ENCODE measurements at places on chromosomes 5 and 9.

- no peak for DNase-seq
Measured at GRCh38 chr5:160133918-160134304, 14.7 kb upstream of the PWWP2A start.

DNA sequence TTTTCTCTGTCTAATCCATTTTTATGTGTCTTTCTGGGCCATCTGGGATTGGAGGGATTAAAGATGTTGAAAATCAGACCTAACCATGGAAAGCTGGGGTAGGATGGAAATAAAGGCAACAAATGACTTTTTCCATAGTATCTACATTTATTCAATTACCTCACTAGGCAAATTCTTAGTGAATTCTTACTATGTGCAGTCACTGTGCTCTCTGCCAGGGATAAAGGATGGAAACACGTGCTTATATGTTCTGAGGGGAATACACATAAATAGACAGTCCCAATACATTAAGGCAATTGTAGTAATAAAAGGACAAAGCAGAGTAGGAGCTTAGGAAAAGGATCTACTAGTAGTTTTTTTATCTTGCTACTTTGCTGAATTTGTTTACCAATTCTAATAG lies 214.2 kb downstream of the PRR16 start:
- peak; percentile 69 for DNase-seq

- DNase-seq = no peak
Measured at GRCh38 chr9:128337936-128338335, 2.4 kb upstream of the SLC27A4 start.

DNA sequence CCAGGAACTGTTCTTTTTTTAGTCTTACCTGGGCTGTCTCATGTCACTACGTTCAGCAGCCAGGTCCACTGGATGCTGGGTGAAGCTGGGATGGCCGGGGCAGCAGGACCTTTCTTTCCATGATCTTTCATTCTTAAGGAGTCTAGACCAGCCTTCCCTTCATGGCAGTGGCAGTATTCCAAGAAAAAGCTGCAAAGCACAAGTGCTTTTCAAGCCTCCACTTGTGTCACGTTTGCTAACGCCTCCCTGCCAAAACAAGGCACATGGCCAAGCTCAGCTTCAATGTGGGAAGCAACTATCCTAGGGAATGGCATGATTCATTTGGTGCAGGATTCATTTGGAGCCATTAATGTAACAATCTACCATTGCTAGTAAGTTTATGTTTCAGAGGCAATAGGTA lies 94.8 kb downstream of the RCL1 start:
- DNase-seq = peak; percentile 88

DNA sequence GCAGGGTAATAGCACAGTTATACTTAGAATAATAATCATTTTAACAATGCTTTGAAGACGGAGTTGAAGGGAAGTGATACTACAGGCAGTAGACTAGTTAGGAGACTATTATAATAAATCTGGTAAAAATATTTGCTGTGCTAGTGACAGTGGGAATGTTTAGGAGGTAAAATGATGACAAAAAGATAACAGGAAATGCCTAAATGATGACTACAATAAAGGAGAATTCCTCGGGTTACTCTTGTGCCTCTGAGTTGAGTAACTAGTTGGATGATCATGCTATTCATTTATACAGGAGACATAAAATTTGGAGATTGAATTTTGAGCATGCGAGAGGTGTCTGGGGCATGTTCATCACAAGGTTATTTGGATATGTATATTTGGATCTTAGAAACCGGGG lies 32.2 kb upstream of the PAM start:
- DNase-seq = peak; percentile 87

GRCh38 chr5:163658702-163659567 lies 153.5 kb downstream of the MAT2B start:
- no peak for DNase-seq

- no peak for DNase-seq
Measured at GRCh38 chr9:130488621-130489330, 44.0 kb downstream of the ASS1 start.

DNA sequence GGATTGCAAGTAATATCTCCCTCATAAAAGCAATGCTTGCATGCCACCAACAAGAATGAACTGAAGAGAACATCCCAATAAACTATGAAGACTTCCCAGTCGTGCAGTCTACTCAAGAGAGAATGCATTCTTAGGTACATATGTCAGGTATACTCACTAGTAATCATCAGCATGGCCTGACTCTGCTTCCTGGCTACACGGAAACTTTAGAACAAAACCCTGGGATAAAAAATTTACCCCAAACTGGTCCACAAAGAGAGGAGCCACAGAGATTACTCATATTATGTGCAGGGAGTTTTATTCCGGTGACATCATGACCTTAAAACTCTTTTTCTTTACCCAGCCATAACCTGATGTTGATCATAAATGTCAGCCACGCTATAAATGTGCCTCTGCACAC lies 57.5 kb upstream of the PAPPA start:
- peak; percentile 64 for DNase-seq

- DNase-seq = no peak
Measured at GRCh38 chr9:123608104-123608503, 252.1 kb downstream of the CRB2 start.

DNA sequence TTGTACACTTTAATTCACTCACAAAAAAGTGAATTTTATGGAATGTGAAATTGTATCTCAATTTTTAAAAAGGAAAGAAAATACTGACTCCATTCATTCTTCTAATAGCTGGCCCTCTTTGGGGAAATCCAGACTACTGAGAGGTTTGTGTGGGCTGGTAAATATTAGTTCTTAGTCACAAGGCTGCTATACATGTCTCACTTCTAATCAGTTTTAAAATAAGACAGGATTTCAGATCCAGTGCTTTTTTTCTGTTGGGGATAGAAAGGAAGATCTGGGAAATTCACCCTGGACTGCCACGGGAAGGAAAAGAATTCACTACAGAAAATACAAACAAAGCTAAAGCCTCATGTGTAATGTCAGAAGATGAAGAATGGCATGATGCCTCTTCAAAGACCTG lies 32.7 kb upstream of the ADAMTSL1 start:
- DNase-seq = peak; percentile 32

DNA sequence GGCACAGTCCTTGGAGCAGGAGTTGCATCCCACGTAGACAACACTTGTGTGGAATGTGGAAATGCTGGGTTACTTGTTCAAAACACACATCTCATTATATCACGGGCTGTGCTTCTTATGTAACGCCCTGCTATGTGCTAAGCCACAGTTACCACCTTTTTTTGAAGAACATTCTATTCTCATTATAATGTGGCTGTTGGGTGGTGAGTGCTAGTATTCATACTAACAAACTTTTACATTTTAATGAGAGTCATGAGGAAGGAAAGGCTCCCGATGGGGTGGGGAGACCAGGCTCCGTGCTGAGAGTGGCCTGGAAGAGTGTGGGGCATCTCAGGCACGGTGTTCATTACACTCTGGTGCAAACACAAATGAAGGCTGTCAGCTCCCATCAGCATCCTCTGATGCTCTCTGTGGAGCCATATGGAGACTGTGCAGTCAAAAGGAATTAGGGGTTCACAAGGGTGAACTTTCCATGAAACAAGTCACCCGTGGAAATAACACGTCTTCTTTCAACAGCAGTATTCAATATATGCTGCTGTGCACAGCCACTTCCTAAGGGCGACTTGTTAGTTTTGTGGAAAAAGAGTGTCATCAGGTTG lies 153.1 kb upstream of the RAPGEF1 start:
- DNase-seq = no peak

DNA sequence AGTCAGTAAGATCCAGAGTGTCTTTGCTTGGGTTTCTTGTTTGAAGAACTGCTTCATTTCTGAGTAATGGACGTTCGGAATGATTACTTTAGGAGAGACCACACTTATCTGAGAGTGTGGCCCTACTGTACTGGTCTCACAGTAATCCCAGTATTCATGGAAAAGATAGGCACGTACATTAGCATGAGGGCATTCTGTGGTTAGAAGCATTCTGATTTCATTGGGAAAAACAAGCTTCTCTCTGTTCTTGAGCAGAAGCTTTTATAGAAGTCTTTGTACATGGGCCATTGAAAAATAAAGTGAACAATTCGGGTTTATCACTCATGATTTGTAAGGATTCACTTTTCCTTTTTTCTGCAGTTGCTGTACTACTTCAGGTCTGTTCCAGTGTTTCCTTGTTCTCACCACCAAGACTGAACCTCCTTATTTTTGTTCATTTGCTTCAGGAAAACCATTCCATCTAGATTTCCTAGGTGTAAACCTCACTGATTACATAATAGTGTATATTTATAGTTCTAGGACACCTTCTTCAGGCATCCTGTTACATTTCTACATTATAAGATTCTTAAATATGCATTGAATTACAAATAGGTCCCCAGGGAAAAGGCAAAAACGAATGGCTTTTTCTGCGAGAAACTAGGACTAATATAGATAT lies 10.1 kb downstream of the TGFBR1 start:
- DNase-seq = no peak

DNA sequence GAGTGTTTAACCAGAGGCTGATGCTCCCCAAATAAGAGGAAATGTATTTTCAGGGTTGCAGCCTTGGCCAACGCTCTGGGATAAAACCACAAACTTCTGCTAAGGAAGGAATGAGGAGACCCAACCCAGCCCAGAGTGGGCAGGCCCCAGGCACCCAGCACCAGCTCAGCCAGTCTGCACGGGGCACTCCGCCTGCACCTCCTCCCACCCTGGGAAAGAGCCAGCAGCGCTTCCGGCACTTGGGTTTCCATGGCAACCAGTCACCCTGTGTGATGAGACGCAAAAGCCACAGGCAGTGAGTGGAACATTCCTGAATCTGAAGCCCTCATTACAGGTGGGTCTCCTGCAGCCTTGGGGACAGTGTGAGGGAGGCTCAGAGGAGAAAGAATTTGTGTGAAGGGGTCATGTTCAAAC lies 85.2 kb upstream of the ZBTB43 start:
- peak; percentile 72 for DNase-seq

DNA sequence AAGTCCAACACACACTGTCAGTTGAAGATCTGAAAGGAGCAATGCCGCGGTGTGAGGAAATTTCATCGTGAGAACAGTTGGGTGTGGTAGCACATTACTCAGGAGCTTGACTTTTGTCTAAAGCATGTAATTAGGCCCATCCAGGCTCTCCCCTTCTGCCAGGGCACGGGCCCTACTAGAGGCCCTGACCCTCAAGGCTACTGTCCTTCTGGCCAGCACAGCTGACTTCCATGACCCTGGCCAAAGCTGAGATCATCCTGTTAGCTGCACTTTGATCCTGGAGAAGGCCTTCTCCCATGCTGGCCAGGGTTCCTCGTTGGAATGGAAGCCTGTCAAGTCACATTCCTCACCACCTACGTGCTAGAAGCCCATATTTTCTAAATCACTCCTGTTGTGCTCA lies 77.8 kb upstream of the SLC1A3 start:
- no peak for DNase-seq

GRCh38 chr9:97737429-97737828 lies 40.3 kb upstream of the XPA start:
- DNase-seq = peak; percentile 48

DNA sequence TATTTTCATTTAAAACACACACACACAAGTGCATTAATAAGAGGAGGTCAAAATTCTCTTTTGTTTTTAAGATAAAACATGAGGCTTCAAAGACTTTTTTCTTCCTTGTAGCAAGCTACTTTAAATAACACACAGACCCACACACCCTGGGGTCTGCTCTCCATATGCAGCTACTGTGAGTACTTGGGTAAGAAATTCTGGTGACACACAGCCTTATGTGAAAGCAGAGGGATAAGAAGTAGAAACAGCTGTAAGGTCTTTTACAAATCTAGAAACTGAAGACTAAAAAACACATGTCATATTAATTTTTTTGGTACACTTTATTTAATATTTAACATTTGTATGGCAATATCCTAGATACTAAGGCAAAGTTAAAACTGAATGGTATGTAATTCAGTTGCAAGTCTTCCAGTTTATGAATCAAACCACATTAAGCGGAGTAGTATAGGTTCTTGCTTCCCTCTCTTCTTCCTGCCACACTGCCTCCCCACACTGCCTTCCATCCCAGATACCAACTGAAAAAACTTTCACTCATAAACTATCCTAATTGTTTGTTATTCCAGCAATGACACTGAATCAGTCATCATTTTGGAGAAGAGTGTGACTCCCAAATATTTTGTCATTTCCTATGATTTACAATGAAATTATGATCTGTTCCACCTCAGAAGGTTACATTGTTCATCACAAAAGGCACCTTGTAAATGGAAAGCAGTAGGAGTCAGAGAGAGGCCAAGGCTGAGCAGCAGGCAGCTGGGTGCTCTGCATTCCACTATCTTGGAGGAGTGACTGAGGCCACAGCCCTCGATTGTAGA lies 92.0 kb downstream of the PLCXD3 start:
- DNase-seq = peak; percentile 60

GRCh38 chr5:25029004-25029403 lies 384.2 kb upstream of the CDH10 start:
- DNase-seq = no peak

DNA sequence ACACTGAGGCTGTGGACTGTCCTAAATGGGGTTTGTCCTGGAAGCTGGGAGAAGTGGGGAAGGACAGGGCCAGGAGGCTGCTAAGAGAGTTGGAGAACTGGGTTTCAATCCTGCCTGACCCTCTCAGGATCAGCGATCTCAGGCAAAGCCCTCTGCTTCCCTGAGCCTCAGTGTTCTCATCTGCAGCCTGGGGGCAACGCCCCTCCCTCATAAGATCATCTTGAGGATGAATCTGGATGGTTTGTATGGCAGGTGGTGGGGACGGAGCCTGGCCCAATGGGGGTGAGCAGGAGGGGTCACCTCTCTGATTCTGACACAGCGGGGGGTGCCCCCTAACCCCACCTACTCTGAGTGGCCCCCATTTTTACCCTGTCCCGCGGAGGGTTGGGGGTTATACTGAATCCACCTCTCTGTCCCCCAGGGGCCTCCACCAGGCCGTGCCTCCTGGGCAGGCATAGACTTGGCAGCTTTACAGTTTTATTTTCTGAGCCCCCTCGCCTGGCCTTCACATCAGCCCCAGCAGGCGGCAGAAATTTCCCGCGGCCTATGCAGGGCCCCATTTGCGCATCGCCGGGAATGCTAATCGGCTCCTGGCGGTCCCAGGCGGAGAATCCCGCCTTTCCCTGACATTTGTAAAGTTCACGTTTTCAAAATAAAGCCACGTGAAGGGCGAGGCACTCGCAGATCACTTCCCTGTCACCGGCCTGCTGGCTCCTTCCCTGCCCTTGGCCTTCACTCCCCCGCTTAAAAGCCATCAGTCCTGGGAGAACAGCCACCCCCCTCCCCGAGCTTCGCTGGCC lies 17.8 kb upstream of the LAMC3 start:
- DNase-seq = no peak

GRCh38 chr9:33197279-33198152 lies 30.4 kb upstream of the B4GALT1 start:
- no peak for DNase-seq
